ENCODE measurements at places on chromosomes 1 and 21. TPM values are rescaled to one million over a fixed set of nuclear protein-coding genes. Genes with fewer than 3 reads are reported as not detected.

The LINGO4 gene
- 1.2 TPM for total RNA-seq

DNA sequence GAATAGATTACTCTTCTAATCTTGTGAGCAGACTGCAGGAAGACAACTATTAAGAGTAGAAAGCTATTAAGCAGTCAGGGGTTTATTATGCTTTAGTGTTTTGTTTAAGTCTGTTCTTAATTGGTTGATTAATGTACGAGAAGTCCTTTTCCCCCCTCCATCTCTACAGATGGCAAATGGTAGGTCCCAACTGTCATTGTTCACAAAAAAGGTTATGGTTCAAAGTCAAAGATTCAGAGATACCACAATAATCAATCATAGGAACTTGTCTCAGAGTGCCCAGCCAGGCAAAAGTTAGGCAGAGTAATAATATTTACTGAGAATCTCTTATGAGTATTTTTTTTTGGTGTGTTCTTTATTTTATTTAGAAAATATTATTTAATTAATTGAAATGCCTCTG, 26.8 kb downstream of the NFIA start:
- H3K27ac ChIP-seq: no peak overlapping the region
- DNase-seq: no peak
- H3K27me3 ChIP-seq: no peaks in the 10 kb centered on the region
- no peaks in the 10 kb centered on the region for H3K36me3 ChIP-seq

DNA sequence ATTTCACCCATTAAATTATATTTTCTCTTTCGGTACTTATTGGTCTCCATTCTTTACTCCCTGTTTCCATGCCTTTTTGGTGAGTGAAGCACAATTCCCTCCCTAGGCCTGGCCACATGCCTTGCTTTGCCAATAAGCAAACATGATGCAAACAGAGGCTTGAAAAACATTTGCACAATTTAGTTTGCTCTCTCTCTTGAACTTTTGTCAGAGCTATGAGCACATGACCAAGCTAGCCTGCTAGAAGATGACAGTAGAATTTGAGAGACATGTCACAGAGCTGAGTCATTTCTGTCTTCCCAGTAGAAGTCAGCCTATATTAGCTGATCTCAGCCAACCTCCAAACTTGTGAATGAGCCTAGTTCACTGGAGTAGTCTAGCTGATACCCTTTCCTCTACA, 24.6 kb downstream of the ANGPTL3 start:
- H3K4me3 ChIP-seq: no peak overlapping the region
- H3K27me3 ChIP-seq: no peaks in the 10 kb centered on the region
- H3K36me3 ChIP-seq: no peaks in the 10 kb centered on the region
- H3K27ac ChIP-seq: no peak overlapping the region
- no peak for DNase-seq

GRCh38 chr1:70915258-70916033, 132.2 kb downstream of the PTGER3 start:
- no peak overlapping the region for H3K4me3 ChIP-seq
- no peak for DNase-seq
- no peak overlapping the region for H3K27ac ChIP-seq
- H3K36me3 ChIP-seq: no peaks in the 10 kb centered on the region
- no peaks in the 10 kb centered on the region for H3K27me3 ChIP-seq

DNA sequence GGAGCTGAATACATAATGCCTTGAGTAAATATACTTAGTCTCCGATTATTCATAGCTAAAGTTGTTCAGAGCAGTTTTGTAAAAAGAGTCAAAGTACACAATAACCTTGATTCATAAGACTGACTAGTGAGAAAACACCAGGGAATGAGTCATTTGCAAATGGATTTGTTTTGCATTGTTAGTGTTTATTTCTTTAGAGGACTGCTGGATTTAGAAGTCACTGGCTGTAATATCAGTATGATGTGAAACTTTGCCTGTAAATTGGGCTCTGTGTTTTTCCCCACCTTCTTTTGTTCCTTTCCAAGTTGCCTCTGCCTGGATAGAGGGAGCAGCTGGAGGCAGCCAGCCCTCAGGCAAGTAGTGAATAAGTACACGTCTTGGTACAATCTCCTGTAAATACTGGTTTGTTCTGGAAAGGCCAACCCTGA, 474.7 kb downstream of the NUF2 start:
- H3K4me1 ChIP-seq: no peaks in the 10 kb centered on the region
- H3K27me3 ChIP-seq: no peaks in the 10 kb centered on the region
- H3K4me3 ChIP-seq: no peak overlapping the region
- no peaks in the 10 kb centered on the region for H3K36me3 ChIP-seq

GRCh38 chr1:239893127-239893731, 198.5 kb upstream of the FMN2 start:
- no peak overlapping the region for H3K27ac ChIP-seq
- peaks cover 5% of the 10 kb centered on the region for H3K27me3 ChIP-seq
- H3K36me3 ChIP-seq: no peaks in the 10 kb centered on the region
- peaks cover 6% of the 10 kb centered on the region for H3K4me1 ChIP-seq
- H3K4me3 ChIP-seq: no peak overlapping the region

The COL11A1 gene
- not detected for total RNA-seq

- peak overlapping the region; percentile 17 for H3K4me3 ChIP-seq
- DNase-seq: peak; percentile 92
- peak overlapping the region; percentile 24 for H3K27ac ChIP-seq
- no peaks in the 10 kb centered on the region for H3K27me3 ChIP-seq
Observed at GRCh38 chr1:40338745-40339419, 21.8 kb upstream of the COL9A2 start.

- no peaks in the 10 kb centered on the region for H3K27me3 ChIP-seq
- no peak overlapping the region for H3K4me3 ChIP-seq
- H3K36me3 ChIP-seq: no peaks in the 10 kb centered on the region
- peaks cover 3% of the 10 kb centered on the region for H3K4me1 ChIP-seq
- peak; percentile 36 for DNase-seq
- no peak overlapping the region for H3K27ac ChIP-seq
Observed at GRCh38 chr1:117534995-117535467, 70.8 kb upstream of the TENT5C start.

DNA sequence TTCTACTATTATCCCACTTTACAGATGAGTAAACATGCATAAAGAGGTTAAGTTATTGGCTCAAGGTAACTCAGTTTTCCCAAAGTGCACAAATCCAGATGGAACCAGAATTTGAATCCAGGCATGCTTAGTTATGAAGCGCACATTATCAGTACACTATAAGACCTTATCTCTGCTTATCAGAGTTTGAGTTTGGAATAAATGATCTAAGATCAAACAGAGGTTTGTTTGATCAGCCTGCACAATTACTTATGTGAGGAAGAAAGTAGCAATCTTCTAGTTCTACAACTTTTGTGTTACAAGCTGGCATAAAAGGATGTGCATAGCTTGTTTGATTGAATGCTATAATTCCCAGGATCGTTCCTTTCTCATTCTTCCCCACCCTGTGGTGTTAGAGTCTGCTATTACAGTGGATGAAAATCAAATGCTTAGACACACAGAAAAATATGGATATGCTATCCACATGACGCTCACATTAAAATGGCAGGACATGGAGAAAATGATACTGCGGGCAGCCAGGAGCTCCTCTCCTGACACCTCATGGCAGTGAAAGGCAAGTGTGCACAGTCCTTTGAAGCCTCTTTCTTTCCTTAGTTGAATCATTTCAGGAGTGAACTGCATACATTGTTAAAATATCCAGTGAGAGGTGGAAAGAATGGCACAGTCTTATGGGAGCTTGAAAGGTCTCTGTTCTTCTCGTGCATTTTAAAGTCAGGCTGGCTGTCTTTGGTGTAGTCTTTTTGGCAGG, 23.9 kb upstream of the PBX1 start:
- H3K27me3 ChIP-seq: no peaks in the 10 kb centered on the region
- H3K36me3 ChIP-seq: no peaks in the 10 kb centered on the region
- no peak for DNase-seq
- H3K27ac ChIP-seq: no peak overlapping the region
- H3K4me3 ChIP-seq: no peak overlapping the region

- H3K4me3 ChIP-seq: no peak overlapping the region
- H3K27ac ChIP-seq: no peak overlapping the region
- DNase-seq: no peak
- no peaks in the 10 kb centered on the region for H3K36me3 ChIP-seq
- H3K27me3 ChIP-seq: peaks cover 1% of the 10 kb centered on the region
- peaks cover 1% of the 10 kb centered on the region for H3K4me1 ChIP-seq
Observed at GRCh38 chr1:63688302-63688890, 85.4 kb upstream of the ROR1 start.

- H3K27ac ChIP-seq: no peak overlapping the region
- no peak for DNase-seq
- no peak overlapping the region for H3K4me3 ChIP-seq
- H3K36me3 ChIP-seq: no peaks in the 10 kb centered on the region
Observed at GRCh38 chr1:37362594-37363385, 111.6 kb upstream of the ZC3H12A start.

DNA sequence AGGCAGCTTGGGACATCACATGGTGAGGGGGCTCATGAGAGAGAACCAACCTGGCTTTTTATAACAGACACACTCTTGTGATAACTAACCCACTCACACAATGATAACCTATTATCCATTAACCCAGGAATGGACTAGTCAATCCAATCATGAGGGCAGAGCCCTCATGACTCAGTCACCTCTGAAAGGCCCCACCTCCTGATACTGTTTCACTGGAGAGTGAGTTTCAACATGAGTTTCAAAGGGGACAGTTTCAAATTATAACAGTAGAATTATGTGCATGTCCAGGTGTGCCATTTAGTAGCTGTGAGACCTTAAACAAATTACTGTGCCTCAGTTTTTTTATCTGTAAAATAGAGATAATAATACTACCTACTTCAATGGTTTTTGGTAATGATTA, 47.6 kb upstream of the PPP2R5A start:
- H3K36me3 ChIP-seq: no peaks in the 10 kb centered on the region
- no peak overlapping the region for H3K27ac ChIP-seq

GRCh38 chr1:94125551-94126514, 4.9 kb upstream of the ABCA4 start:
- H3K36me3 ChIP-seq: no peaks in the 10 kb centered on the region
- no peaks in the 10 kb centered on the region for H3K4me1 ChIP-seq
- H3K27me3 ChIP-seq: no peaks in the 10 kb centered on the region
- no peak overlapping the region for H3K27ac ChIP-seq

GRCh38 chr1:169271098-169271497, 96.5 kb downstream of the NME7 start:
- H3K27me3 ChIP-seq: no peaks in the 10 kb centered on the region
- H3K36me3 ChIP-seq: no peaks in the 10 kb centered on the region

The PARS2 gene
- total RNA-seq: 3.3 TPM

All from activated CD4-positive, alpha-beta memory T cell treated with anti-CD3 and anti-CD28 coated beads, Interleukin-2, amount 10 ng/mL, durations not matched to agents 7 days and 5 days (primary cell).